ENCODE measurements at places on chromosomes 6 and 20. TPM values are rescaled to one million over a fixed set of nuclear protein-coding genes. Genes with fewer than 3 reads are reported as not detected.

Gene TMEM170B
- polyA plus RNA-seq = 4.7 TPM

Gene GPX5
- not detected for polyA plus RNA-seq

Gene DBNDD2
- 36.1 TPM for polyA plus RNA-seq

Gene OR12D1
- not detected for polyA plus RNA-seq

Gene NT5E
- polyA plus RNA-seq = 4.9 TPM

Gene MYT1
- polyA plus RNA-seq = 2.6 TPM

Gene BMP7
- polyA plus RNA-seq = 3.0 TPM

Gene MOG
- 0.04 TPM for polyA plus RNA-seq

Gene INSM1
- 8.2 TPM for polyA plus RNA-seq

Gene TSPO2
- 2.3 TPM for polyA plus RNA-seq

Gene WFDC13
- not detected for polyA plus RNA-seq

Gene LPA
- polyA plus RNA-seq = 0.06 TPM

Gene CNKSR3
- 25.8 TPM for polyA plus RNA-seq

Gene SYCP2L
- 1.4 TPM for polyA plus RNA-seq

Gene TTLL9
- 1.0 TPM for polyA plus RNA-seq

Gene KIZ
- polyA plus RNA-seq = 12.9 TPM

Gene PHACTR1
- polyA plus RNA-seq = 5.5 TPM

Gene NFATC2
- 22.3 TPM for polyA plus RNA-seq

Gene FAM8A1
- 31.0 TPM for polyA plus RNA-seq

GRCh38 chr6:25007269-25007699 is 71.5 kb upstream of the RIPOR2 start:
- no peaks in the 10 kb centered on the region for H3K36me3 ChIP-seq
- no peaks in the 10 kb centered on the region for H3K4me1 ChIP-seq
- H3K27me3 ChIP-seq = no peaks in the 10 kb centered on the region
- DNase-seq = no peak
- no peak overlapping the region for H3K27ac ChIP-seq

DNA sequence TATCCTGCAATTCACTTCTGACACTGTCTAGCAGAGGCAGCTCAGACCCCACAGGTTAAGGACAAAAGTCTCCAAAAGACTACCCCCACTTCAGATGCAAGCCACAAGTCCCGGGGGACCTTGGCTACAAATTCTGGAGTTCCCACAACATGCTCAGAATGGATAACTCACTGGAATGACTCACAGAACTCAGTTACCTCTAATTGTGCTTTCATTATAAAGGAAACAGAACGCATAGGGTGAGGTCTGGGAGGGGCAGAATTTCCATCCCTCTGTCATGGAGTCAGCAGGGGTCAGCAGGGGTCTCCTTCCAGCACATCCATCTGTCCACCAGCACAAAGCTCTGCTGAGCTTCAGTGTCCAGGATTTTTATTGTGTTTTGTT is 184.2 kb downstream of the CDH4 start:
- no peaks in the 10 kb centered on the region for H3K4me1 ChIP-seq
- H3K36me3 ChIP-seq = no peaks in the 10 kb centered on the region
- no peak overlapping the region for H3K4me3 ChIP-seq
- no peak overlapping the region for H3K27ac ChIP-seq
- peaks cover 4% of the 10 kb centered on the region for H3K27me3 ChIP-seq
- no peak for DNase-seq

DNA sequence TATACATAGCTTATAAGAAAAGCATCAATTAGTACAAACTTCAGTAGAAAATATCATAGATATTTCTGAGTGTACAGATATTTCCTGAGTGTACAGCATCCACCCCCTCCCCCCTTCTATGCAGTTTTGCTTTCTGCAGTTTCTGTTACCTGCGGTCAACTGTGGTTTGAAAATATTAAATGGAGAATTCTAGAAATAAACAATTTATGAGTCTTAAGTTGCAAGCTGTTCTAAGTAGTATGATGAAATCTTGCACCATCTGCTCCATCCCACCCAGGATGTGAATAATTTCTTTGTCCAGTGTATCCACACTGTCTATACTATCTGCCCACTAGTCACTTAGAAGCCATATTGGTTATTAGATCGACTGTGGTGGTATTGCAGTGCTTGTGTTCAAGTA is 15.8 kb upstream of the GPR63 start:
- H3K4me3 ChIP-seq = no peak overlapping the region
- no peak overlapping the region for H3K27ac ChIP-seq
- H3K36me3 ChIP-seq = no peaks in the 10 kb centered on the region
- no peaks in the 10 kb centered on the region for H3K27me3 ChIP-seq

DNA sequence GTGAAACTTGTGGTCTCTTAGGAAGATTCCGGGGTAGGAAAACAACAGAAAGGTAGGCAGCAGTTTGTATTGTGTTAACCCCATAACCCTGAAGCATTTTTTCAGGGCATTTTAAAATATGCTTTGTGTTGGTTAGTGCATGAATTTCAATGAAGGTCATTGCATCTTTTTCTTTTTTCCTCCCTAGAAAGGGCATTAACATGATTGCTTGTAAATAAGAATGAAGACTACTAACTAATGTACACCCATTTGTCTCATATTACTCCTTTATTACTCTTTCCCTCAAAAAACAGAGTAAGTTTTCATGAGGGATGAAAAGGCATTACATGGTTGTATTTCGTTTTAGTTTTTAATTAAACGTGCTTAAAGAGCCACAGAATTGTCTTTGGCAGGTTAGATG is 141.4 kb downstream of the OGFRL1 start:
- peaks cover 12% of the 10 kb centered on the region for H3K27me3 ChIP-seq
- no peak overlapping the region for H3K27ac ChIP-seq
- no peaks in the 10 kb centered on the region for H3K36me3 ChIP-seq
- no peaks in the 10 kb centered on the region for H3K4me1 ChIP-seq

DNA sequence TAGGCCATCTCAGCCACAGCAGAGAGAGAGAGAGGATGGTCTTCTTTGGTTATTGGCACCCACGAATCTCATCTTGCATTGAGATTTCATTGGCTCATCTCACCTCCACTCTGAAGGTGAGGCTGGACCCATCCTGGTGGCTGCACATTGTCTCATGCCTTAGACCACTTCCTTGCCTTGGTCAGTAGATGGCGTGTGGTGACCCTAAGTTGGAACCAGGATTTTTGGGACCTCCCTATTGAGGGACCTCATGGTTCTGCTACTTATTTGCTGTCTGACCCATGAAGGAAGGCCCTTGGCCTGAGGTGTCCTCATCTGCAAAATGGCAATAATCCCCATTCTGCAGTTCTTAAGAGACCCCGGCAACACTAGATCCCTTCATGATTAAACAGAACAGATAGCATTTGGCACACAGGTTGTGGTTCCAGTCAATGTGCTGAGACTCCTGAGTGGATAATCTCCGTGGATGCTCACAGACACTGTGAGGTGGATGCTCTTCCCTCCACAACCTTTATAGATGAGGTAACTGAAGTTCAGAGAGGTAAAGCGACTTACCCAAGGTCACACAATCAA is 21.5 kb upstream of the AAR2 start:
- H3K36me3 ChIP-seq = peaks cover 39% of the 10 kb centered on the region
- H3K4me1 ChIP-seq = no peaks in the 10 kb centered on the region
- no peak overlapping the region for H3K27ac ChIP-seq
- H3K4me3 ChIP-seq = no peak overlapping the region

- H3K4me3 ChIP-seq = peak overlapping the region; percentile 85
- no peaks in the 10 kb centered on the region for H3K36me3 ChIP-seq
- peak overlapping the region; percentile 98 for H3K27ac ChIP-seq
These were observed 90.7 kb upstream of the ARID1B start for GRCh38 chr6:156686301-156686994.

DNA sequence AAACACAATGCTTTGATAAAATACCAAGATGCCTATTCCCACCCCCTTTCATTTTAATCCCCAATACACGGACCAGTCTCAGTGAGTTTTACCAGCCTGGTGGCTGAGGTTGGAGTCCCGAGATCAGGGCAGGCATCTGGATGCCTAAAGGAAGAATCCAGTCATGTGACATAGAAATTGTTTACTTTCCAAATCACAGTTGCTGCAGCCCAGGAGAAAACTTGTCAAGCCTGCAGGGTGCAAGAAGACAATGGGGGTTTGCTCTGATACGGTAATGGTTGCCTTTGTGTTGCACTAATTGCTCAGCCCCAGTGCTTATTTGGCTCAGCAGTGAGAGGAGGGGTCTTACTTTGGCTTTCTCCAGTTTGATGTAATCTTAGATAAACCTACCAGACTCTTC is 308.5 kb upstream of the POU3F2 start:
- no peak for DNase-seq
- no peaks in the 10 kb centered on the region for H3K4me1 ChIP-seq
- no peaks in the 10 kb centered on the region for H3K27me3 ChIP-seq
- no peak overlapping the region for H3K27ac ChIP-seq
- no peaks in the 10 kb centered on the region for H3K36me3 ChIP-seq

DNA sequence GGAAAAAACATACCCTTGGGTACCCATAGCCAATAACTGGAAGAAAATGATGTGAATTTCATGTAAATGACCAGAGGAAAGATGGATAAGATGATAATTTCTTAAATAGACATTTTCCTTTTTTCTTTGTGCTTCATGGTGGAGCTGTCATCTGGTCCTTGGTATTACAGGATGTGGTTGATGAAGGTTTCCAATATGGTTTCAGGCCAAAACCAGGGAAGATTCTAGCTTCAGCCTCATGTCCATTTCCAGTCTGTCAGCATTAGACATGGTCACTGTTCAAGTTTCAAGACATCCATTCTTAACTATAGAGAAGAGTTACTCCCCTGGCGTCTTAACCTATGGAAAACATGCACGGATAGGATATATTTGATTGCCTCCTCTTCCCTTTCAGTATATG is 63.6 kb downstream of the SSR1 start:
- no peaks in the 10 kb centered on the region for H3K4me1 ChIP-seq
- peaks cover 71% of the 10 kb centered on the region for H3K36me3 ChIP-seq
- H3K27me3 ChIP-seq = no peaks in the 10 kb centered on the region
- H3K4me3 ChIP-seq = no peak overlapping the region

DNA sequence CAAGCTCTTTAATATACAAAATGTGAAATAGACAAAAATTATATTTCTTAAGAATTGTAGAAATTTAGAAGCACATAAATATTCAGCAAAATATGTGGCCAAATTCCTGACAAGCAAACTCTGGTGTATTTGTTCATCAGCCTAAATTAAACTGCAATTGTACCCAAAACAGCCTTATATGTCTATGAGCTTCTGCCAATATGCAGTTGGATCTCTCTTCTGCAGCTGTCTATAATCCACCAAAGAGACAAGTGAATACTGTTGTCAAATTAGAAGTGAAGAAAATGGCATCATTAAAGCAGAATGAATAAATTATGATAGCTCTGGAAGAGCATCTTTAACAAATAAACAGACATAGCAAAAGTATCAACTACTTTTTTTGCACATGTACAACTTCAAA is 755.7 kb downstream of the GRIK2 start:
- no peak overlapping the region for H3K4me3 ChIP-seq
- no peaks in the 10 kb centered on the region for H3K27me3 ChIP-seq
- H3K27ac ChIP-seq = no peak overlapping the region
- no peaks in the 10 kb centered on the region for H3K36me3 ChIP-seq

- no peak overlapping the region for H3K4me3 ChIP-seq
- no peaks in the 10 kb centered on the region for H3K27me3 ChIP-seq
- DNase-seq = no peak
- H3K36me3 ChIP-seq = peaks cover 71% of the 10 kb centered on the region
These were observed 15.2 kb downstream of the MTO1 start for GRCh38 chr6:73476723-73477122.

DNA sequence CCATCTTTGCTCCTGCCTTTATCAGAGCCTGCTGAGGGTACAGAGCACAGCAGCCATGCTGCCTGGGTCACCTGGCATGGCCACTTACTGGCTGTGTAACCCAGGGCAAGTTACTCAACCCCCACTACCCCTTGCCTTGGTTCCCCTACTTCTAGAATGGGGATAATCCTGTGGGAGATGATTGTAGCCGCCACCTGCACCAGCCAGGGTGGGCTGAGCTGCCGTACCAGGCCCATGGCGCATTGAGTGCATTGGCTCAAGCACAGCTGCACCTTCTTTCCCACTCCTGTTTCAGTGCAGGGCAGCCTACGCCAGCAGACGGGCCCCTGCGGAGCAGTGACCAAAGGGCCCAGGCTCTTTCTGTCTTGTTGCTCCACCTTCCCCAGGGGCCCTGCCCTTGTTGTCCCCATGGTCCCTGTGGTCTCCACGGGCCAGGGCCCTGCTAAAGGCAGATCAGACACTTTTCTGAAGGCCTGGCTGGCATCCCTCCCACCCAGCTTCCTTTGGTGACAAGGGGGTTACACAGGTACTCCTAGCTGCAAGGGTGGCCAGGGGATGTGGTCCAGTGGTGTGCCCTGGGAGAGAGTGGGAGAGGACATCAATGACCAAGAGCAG is 159.4 kb upstream of the MLN start:
- no peak for DNase-seq
- no peaks in the 10 kb centered on the region for H3K4me1 ChIP-seq
- H3K4me3 ChIP-seq = no peak overlapping the region
- H3K27me3 ChIP-seq = peaks cover 2% of the 10 kb centered on the region

GRCh38 chr6:14925025-14925698 is 320.7 kb upstream of the JARID2 start:
- no peak overlapping the region for H3K27ac ChIP-seq
- H3K4me1 ChIP-seq = peaks cover 6% of the 10 kb centered on the region
- no peak for DNase-seq
- peaks cover 8% of the 10 kb centered on the region for H3K27me3 ChIP-seq

- peaks cover 4% of the 10 kb centered on the region for H3K4me1 ChIP-seq
- H3K27me3 ChIP-seq = peaks cover 56% of the 10 kb centered on the region
- no peaks in the 10 kb centered on the region for H3K36me3 ChIP-seq
These were observed 6.1 kb downstream of the THBD start for GRCh38 chr20:23043376-23043775.

- H3K4me1 ChIP-seq = no peaks in the 10 kb centered on the region
- no peak overlapping the region for H3K27ac ChIP-seq
- no peaks in the 10 kb centered on the region for H3K27me3 ChIP-seq
- H3K36me3 ChIP-seq = no peaks in the 10 kb centered on the region
These were observed 243.1 kb downstream of the CDH26 start for GRCh38 chr20:60201198-60201835.

GRCh38 chr6:43706788-43707187 is 19.2 kb upstream of the MRPS18A start:
- DNase-seq = no peak
- H3K4me3 ChIP-seq = no peak overlapping the region
- H3K27ac ChIP-seq = peak overlapping the region; percentile 18
- H3K36me3 ChIP-seq = no peaks in the 10 kb centered on the region
- H3K27me3 ChIP-seq = no peaks in the 10 kb centered on the region

- H3K27me3 ChIP-seq = no peaks in the 10 kb centered on the region
- DNase-seq = no peak
- no peaks in the 10 kb centered on the region for H3K4me1 ChIP-seq
- H3K4me3 ChIP-seq = no peak overlapping the region
- H3K27ac ChIP-seq = no peak overlapping the region
These were observed 226.9 kb downstream of the CDC5L start for GRCh38 chr6:44614396-44614795.

DNA sequence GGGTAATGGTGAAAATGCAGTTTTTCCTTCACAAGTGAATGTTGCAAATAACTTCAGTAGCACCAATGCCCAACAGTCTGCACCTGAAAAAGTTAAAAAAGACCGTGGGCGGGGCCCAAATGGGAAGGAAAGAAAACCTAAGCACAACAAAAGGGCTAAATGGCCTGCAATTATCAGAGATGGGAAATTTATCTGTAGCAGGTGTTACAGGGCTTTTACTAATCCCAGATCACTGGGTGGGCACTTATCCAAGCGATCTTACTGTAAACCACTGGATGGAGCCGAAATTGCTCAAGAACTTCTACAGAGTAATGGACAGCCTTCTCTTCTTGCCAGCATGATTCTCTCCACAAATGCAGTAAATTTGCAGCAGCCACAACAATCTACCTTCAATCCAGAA is 64.8 kb upstream of the SMIM8 start:
- no peaks in the 10 kb centered on the region for H3K27me3 ChIP-seq
- H3K36me3 ChIP-seq = peaks cover 47% of the 10 kb centered on the region
- H3K4me1 ChIP-seq = no peaks in the 10 kb centered on the region
- no peak for DNase-seq
- H3K4me3 ChIP-seq = no peak overlapping the region

GRCh38 chr6:5086294-5086890 is 1.3 kb downstream of the PPP1R3G start:
- H3K4me1 ChIP-seq = peaks cover 14% of the 10 kb centered on the region
- H3K27me3 ChIP-seq = peaks cover 27% of the 10 kb centered on the region
- peak overlapping the region; percentile 14 for H3K4me3 ChIP-seq
- H3K27ac ChIP-seq = no peak overlapping the region
- no peaks in the 10 kb centered on the region for H3K36me3 ChIP-seq
